ENCODE measurements at places on chromosomes 7 and 10. TPM values are rescaled to one million over a fixed set of nuclear protein-coding genes. Genes with fewer than 3 reads are reported as not detected.

Gene CTBP2
- total RNA-seq = 53.1 TPM

Gene RSU1
- total RNA-seq = 63.6 TPM

Gene FAM131B
- 2.3 TPM for total RNA-seq

Gene TAS2R3
- total RNA-seq = 4.8 TPM

Gene EGR2
- 0.32 TPM for total RNA-seq

Gene MALRD1
- 8.6 TPM for total RNA-seq

Gene ADRA2A
- 14.9 TPM for total RNA-seq

Gene ASB10
- total RNA-seq = not detected

Gene TWIST1
- total RNA-seq = 60.0 TPM

Gene HTRA1
- 116 TPM for total RNA-seq

Gene AGMO
- 4.3 TPM for total RNA-seq

Gene PSMC2
- 87.5 TPM for total RNA-seq

Gene GCK
- total RNA-seq = 0.48 TPM

Gene TLL2
- under 0.01 TPM for total RNA-seq

Gene AHCYL2
- total RNA-seq = 24.7 TPM

Gene WDFY4
- total RNA-seq = 2.3 TPM

Gene CFAP43
- total RNA-seq = 3.9 TPM

Gene PLEKHS1
- not detected for total RNA-seq

Gene INA
- total RNA-seq = not detected

Gene LIPK
- 0.66 TPM for total RNA-seq

Gene NPFFR1
- 0.44 TPM for total RNA-seq

Gene GPR15LG
- total RNA-seq = not detected

Gene PNLIPRP2
- not detected for total RNA-seq

Gene TMEM196
- not detected for total RNA-seq

Gene CALML3
- 13.5 TPM for total RNA-seq

Gene KDM7A
- total RNA-seq = 37.1 TPM

Gene PPP1R3C
- total RNA-seq = 48.1 TPM

Gene CTAGE15
- not detected for total RNA-seq

Gene OR2A5
- total RNA-seq = not detected

Gene SPDYE2
- not detected for total RNA-seq

Gene SLC39A12
- 0.88 TPM for total RNA-seq

Gene WNT8B
- not detected for total RNA-seq

Gene JAKMIP3
- 1.3 TPM for total RNA-seq

Gene LRRC4
- 3.2 TPM for total RNA-seq

Gene HTR5A
- not detected for total RNA-seq

Gene CYTH3
- total RNA-seq = 23.6 TPM

Gene NEBL
- 85.2 TPM for total RNA-seq

Gene OR6B1
- not detected for total RNA-seq

Gene PNLIPRP1
- not detected for total RNA-seq

Gene PTPN20
- 5.6 TPM for total RNA-seq

Gene PPA1
- total RNA-seq = 86.9 TPM

Gene TAF5
- 5.9 TPM for total RNA-seq
